ENCODE measurements at places on chromosomes 6 and 20. TPM values are rescaled to one million over a fixed set of nuclear protein-coding genes. Genes with fewer than 3 reads are reported as not detected.

DNA sequence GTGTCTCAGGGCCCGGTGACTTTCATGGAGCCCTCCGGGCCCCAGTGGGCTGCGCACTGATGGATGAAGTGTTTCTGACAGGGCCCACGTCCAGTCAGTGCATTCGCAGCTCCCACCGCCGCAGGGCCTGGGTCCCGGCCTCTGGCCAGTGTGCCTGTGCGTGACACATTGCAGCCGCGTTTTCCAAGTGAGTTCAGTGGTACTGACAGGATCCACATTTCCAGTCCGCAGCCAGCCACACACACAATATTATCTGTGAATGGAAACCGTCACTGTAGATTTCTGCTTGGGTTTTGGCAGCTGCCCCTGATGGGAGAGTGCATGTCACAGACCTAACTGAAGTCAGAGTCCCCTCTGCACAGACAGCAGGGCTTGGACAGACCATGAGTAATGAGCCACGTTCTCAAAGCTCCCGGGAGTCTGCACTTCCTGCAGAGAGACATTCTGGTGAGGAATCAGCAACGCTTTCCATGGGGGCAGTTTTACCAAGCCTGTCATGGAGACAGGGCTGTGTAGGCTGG, 171.4 kb downstream of the MYLK4 start:
- no peak for DNase-seq
- no peaks in the 10 kb centered on the region for H3K4me1 ChIP-seq
- H3K27me3 ChIP-seq, result no peaks in the 10 kb centered on the region
- H3K4me3 ChIP-seq, result no peak overlapping the region

DNA sequence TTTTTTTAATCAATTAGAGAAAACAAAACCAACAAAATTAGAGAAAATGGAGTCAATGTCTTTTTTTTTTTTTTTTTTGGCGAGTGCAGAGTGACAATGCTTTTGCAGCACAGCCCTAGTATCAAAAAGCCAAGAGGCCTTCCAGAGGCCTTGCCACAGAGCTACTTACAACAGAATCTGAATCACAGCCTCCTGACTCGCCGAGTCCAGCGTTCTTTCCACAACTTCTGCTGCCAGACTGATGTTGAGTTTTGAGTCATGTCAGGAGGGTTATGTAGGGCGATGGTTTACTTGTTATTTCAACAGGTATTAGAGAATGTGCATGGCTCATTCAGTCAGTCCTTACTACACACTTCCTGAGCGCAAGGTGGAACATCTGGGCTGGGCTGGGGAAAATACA, 88.6 kb downstream of the FNDC1 start:
- H3K27me3 ChIP-seq, result no peaks in the 10 kb centered on the region
- H3K4me3 ChIP-seq, result no peak overlapping the region
- no peak for DNase-seq
- H3K36me3 ChIP-seq, result no peaks in the 10 kb centered on the region

The RAB5IF gene
- total RNA-seq, result 42.2 TPM

The MCCD1 gene
- not detected for total RNA-seq

All from suprapubic skin (tissue), 4 donors.